SK-MEL-5 (cell line): ENCODE measurements at places on chromosomes 5 and 9. TPM values are rescaled to one million over a fixed set of nuclear protein-coding genes. Genes with fewer than 3 reads are reported as not detected.

GRCh38 chr5:7377761-7378160, 18.2 kb upstream of the ADCY2 start:
- DNase-seq = no peak

- peak; percentile 28 for DNase-seq
Observed at GRCh38 chr9:135671591-135672041, 8.5 kb downstream of the LCN9 start.

DNA sequence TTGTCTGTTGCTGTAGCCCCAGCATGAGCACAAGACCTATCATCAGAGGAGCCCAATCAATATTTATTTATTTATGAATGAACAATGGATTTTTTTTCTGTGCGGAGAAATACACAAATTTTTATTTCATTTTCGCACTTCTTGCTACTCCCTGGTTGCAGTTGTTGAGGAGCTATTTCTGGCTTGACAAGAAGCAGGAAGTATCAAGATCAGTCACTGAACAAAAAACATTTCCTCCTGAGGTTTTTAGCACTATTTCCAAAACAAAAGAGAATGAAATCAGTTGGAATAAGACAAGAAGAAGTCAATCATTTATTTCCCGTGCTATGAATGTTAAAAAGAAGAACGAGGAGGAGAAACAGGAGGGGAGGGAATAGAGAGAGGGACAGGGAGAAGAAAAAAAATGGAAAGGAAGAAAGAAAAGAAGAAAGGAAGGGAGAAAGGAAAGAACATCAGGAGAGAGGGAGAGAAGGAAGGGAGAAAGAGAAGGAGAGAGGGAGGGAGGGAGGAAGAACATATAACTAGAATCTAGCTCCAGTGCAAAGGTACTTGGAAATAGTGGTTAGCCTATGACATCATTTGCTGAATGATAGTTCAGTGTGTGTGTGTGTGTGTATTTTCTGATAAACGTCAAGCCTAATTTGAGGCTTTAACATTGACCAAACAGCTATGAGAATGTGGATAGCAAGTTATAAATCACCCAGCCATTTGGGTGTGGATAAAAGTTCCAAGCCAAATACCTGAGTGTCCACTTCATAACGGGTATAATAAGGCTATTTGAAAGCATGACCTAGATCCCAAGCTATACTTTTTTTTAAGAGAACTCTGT, 586.0 kb downstream of the EBF1 start:
- no peak for DNase-seq

FAM221B gene
- total RNA-seq = not detected in 2 replicates

GRCh38 chr9:33111631-33112030, 35.2 kb upstream of the SMU1 start:
- no peak for DNase-seq

GRCh38 chr5:143065996-143066522, 295.9 kb downstream of the ARHGAP26 start:
- no peak for DNase-seq

CAMSAP1 gene
- total RNA-seq = 14.7 and 15.3 TPM in 2 replicates

DNA sequence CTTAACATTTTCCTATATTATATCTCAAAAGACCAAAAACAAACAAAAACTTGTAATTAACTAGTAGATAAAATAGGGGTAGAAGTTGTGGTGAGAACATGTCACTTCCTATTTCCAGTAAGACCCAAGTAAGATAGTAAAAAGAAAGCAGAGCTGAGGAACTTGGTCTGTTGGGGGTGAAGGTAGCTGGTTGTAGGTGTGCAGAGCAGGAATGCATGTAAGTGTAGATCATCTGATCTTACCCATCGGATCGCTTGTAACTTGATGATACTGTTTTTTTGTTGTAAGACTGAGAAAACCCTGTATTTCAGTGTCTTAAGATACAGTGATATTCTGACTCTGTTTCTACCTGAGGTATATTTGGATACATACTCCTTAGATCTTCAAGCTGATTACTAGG, 5.7 kb downstream of the SRP19 start:
- DNase-seq = no peak

GRCh38 chr9:38039907-38040682, 28.9 kb downstream of the SHB start:
- DNase-seq = no peak

AGXT2 gene
- total RNA-seq = not detected in 2 replicates

GRCh38 chr9:115359017-115359780, 241.2 kb upstream of the TNC start:
- no peak for DNase-seq
